Retina (tissue), 1 donor: ENCODE measurements at places on chromosomes 5 and 9.

- DNase-seq, result no peak
Observed at GRCh38 chr5:169637549-169638121, 560 bp downstream of the DOCK2 start.

- DNase-seq, result no peak
Observed at GRCh38 chr9:7103771-7104170, 346.0 kb downstream of the KDM4C start.

- DNase-seq, result no peak
Observed at GRCh38 chr9:95108777-95109176, 208.7 kb downstream of the FANCC start.

- DNase-seq, result peak; percentile 85
Observed at GRCh38 chr9:129175825-129176633, 2.0 kb downstream of the IER5L start.

- no peak for DNase-seq
Observed at GRCh38 chr5:9861666-9862256, 231.6 kb upstream of the TAS2R1 start.

DNA sequence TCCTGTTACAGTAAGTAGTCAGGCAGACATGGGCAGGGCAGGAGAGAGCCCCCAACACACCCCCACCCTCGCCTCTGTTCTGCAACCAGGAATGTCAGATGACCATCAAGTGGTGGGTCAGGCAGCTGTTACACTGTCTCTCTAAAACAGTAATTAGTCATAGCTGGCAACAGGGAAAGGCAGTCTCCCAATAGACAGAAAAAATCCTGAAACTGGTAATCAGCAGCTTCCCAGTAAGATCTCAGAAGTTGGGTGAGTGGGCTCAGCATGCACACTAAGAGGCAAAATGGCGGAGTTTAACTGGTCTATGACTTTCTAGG, 90.2 kb downstream of the C5orf15 start:
- no peak for DNase-seq

GRCh38 chr5:58754250-58754649, 171.4 kb downstream of the RAB3C start:
- no peak for DNase-seq

- DNase-seq, result no peak
Observed at GRCh38 chr5:131766689-131767088, 30.1 kb downstream of the FNIP1 start.

DNA sequence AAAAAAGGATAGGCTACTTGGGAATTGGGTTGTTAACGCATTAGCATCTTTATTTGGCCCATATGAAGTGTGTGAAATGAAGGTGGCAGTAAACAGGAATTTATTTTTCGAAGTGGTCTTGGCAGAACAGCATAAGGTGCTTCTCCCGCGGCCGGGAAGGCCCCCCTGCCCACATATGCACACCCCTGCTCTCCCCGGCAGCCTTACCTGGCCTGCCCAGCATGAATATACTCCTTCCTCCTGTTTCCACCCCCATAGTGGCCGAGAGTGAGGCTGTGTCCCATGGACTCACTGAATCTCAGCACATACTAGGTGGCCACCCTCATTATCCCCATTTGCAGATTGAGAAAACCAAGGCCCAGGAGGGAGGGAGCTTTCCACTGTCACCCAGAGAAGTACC, 54.0 kb upstream of the OLFM1 start:
- DNase-seq, result no peak

- no peak for DNase-seq
Observed at GRCh38 chr9:136448655-136449054, 9.0 kb upstream of the INPP5E start.

- DNase-seq, result no peak
Observed at GRCh38 chr9:91845879-91846278, 104.1 kb downstream of the ROR2 start.

- DNase-seq, result no peak
Observed at GRCh38 chr9:12819436-12820185, 44.8 kb downstream of the LURAP1L start.

DNA sequence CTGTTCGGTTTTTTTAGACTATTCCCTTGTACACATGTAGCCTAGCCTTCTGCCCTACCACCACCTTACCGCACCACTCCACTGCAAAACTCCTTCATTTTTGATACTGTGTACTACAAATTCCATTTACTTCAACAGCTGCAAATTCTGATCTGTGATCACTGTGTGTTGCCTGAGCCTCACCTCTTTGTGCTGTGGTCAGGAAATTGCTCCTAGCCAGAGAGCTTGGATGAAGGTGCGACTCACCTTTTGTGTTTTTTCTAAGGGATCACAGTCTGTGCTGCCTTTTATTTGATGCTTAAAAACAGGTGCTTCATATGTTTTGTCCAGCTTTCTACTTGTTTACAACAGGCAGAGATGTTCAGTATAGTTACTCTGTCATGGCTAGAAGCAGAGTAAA, 31.5 kb downstream of the CSNK1G3 start:
- DNase-seq, result no peak

GRCh38 chr5:155929112-155929511, 397.9 kb upstream of the SGCD start:
- no peak for DNase-seq

DNA sequence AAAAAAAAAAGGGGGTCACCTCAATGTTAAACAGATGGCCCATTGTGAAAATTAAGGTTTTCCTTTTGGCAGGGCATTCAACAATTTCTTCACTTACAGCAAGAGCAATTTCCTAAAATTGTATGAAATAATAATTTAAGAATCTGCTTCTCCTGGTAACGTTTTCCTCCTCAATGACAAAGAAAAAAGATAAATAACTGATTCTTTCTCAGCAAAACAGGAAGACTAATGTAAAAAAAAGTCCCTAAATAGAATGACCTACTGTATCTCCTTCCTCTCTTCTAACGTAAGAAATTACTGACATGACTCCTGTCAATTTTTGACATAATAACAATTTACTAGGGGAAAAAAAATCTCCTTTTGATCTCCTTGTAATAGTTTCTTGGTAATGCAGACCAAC, 25.5 kb downstream of the ABHD17B start:
- no peak for DNase-seq

DNA sequence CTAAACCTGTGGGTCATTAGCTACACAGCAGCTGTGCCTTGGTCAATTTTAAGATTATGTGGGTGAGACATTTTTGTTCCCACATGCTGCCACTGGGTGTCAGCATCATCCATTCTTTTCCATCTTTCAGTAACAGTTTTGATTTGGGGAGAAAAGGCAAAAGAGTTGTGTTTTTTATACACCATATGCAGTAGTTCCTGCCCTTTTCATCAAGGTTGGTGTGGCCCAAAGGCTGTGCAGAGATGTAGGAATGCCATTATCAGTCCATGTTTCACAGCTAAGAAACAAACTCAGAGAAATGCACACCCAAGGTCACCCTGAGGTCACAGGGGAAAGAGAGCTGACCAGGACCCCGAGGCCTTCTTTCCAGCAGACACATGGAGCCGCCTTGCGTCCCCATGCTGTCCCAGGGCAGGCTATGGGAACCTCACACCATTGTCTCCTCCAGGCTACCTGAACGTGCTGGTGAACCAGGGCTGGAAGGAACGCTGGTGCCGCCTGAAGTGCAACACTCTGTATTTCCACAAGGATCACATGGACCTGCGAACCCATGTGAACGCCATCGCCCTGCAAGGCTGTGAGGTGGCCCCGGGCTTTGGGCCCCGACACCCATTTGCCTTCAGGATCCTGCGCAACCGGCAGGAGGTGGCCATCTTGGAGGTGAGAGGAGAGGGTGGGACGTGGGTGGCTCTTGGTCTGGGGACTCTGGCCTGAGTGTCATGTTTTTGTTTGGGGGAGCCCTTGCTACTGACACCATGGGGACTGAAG, 27.8 kb upstream of the GRPEL2 start:
- peak; percentile 59 for DNase-seq

- DNase-seq, result no peak
Observed at GRCh38 chr5:24367216-24367615, 277.6 kb downstream of the CDH10 start.

GRCh38 chr5:59850766-59851165, 42.8 kb downstream of the PDE4D start:
- DNase-seq, result no peak

DNA sequence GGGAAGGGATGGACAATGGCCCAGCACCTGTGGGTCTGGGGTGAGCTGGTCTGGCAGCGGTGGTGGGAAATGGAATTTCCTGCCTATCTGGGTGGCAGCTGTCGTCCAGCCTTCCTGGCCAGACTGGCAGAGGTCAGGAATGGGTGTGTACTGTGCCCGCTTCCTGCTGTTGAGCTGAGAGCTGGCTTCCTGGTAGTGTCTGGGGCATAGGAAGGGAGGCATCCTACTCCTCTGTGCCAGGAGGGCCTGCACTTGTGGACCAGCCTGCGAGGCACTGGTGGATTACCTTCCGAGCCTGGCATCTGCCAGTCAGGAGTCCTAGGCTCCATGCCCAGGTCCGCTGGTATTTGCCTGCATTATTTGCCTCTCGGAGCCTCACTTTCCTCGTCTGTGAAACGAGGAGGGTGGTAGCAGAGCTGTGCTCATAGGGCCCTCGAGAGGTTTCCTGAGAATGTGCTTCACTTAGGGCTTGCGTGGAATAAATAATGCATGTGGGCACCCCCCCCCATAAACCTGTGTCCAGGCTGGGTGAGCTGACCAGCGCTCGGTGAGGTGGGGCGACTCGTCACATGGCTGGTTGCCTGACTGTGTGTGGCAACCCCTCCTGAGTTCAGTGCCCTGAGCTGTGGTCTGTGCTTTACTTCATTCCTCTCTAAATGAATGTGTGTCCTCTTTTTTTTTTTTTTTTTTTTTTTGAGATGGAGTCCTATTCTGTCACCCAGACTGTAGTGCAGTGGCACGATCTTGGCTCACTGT, 47.7 kb downstream of the HMCN2 start:
- no peak for DNase-seq

- no peak for DNase-seq
Observed at GRCh38 chr5:132029609-132030330, 18.3 kb upstream of the ACSL6 start.

DNA sequence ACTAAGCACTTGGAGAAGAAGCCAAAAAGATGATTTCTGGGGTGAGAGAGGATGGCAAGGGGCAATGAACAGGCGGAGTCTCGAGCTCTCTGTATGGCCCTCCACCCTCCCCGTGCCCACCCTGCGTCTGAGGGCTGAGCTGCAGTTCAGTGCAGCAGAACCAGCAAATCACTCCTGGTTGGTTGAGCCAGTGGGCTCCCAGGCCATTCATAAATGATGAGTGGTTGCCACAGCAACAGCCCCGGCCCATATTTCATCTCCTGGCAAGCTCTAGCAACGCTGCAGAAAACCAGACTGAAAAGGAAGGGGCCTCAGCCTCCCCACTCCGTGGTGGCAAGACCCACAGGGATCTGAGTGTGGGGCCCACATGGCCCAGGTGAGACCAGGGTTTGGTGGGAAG, 93.8 kb upstream of the PPP1R26 start:
- peak; percentile 80 for DNase-seq

GRCh38 chr9:123544007-123544827, 188.2 kb downstream of the CRB2 start:
- peak; percentile 53 for DNase-seq

- peak; percentile 39 for DNase-seq
Observed at GRCh38 chr9:97772145-97772544, 75.0 kb upstream of the XPA start.

- no peak for DNase-seq
Observed at GRCh38 chr9:130337318-130337717, 71.8 kb downstream of the HMCN2 start.

DNA sequence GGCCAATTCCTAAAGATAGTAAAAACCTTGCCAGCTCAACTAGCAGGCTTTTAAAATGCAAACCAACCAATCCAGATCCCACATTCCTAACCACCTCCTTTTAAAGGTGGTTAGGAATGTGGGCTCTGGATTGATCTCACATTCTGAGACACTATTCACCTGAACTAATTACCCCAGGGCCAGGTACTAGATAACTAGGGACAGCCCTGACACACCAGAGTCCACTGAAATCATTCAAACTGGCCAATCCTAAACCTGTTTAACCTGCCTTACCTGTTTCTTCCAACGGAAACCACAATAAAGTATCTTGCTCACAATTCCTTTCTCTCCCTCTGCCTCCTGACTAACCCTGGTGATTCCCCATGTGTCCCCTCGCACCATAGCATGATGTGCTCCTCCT, 168.3 kb upstream of the DMAC1 start:
- no peak for DNase-seq

- DNase-seq, result peak; percentile 78
Observed at GRCh38 chr9:130982636-130983358, 26.2 kb upstream of the LAMC3 start.

GRCh38 chr5:32612134-32612888, 27.0 kb downstream of the SUB1 start:
- DNase-seq, result no peak

DNA sequence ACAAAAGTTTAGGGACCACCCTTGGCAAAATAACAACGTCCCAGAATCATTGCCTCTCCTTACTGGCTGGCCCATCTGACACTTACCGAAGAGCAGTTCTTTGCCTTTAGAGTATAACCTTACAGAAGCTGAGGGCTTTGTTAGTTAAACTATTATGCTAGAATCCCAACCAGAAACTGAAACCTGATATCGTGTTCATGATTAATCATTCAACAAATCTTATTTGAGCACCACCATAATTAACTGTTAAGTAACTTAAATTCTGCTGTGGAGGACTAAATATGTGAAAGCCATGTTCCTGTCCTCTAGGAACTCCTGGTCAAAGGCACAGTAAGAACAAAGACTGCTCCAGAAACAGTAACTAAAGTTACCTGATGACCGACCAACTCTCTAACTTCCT, 104.9 kb downstream of the ARL15 start:
- no peak for DNase-seq

DNA sequence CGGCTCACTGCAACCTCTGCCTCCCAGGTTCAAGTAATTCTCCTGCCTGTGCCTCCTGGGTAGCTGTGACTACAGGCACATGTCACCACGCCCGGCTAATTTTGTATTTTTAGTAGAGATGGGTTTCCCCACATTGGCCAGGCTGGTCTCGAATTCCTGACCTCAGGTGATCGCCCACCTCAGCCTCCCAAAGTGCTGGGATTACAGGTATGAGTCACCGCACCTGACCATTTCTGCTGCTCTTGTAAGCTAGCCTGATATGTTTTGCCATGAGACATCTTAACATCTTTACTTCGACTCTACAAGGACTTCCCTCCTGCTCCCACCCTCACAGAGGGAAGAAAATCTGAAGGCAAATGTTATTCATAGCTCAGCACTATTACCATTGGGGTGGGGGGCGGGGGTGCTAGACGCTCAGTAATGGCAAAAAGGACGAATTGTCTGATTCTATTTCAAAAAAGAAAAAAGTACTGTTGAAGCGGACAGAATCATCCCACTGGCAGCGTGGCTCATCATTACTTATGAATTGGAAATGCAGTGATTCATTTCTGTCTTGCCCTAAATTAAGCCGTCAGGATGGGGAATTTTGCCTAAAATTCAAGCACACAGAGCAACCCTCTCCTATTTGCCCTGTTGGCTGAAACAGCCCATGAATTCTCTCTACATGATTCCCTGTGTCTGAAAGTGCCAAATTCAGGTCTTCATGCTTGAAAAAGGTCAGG, 46.4 kb upstream of the WWC1 start:
- no peak for DNase-seq

DNA sequence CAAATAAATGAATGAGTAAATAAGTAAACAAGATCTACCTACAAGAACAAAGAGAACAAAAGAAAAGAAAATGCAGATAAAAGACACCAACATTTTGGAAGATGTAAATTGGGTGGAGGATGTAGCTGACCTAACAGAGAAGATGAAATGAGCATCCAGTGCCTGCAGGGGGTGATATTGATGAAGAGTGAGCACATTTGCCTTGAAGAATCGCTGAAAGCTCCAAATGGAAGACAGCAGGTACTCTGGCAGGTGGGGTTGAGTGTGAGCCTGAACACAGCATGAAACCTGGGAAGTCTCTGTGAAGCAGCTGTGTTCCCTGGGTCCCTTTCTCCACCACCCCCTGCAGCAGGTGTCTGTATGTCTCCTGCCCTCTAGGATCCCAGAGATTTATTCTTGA, 125.6 kb downstream of the NXNL2 start:
- DNase-seq, result peak; percentile 54

GRCh38 chr5:132661231-132662003, 3.4 kb downstream of the IL13 start:
- DNase-seq, result no peak
